ENCODE measurements at places on chromosomes 3 and 15.

GRCh38 chr15:45378149-45378912 is at the start of gene GATM:
Gene GATM (minus strand): TSS chr15:45378544. CDS start chr15:45378453, 91 bp downstream.
- peak; percentile 90 for DNase-seq

GRCh38 chr3:156727519-156728205 is 53.3 kb downstream of the TIPARP start:
- no peak for DNase-seq

DNA sequence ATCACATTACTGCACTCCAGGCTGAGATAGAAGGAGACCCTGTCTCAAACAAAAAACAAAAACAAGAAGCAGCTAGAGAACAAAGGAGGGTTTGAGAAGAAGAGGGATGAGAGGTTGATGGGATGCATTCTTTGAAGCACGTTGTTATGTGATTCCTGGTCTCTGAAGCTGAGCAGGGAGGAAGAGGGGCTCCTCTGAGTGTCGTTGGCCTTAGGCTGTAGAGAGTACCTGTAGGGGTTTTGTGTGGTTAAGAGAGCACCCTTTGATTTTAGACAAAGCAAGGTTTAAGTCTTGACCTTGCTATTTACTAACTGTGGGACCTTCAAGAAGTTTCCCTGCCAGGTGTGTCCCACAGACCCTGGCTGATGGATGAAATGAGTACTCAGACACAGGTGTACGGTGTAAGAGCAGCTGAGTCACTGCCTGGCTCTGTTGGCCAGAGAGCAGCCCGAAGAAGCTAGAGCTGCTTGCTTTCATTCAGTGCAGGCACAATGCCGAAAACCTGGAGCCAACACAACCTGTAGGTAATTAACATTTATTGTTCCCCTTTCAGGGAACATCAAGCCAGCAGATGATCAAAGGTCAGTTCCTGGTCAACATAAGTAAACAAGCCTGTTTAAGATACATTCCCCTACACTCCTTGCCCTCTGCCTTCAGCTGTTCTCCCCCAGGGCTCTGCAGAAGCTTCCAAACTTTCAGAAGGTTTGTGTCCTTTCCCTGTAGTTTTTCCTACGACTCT is 67.2 kb downstream of the LRRK1 start:
- DNase-seq: no peak

- DNase-seq: no peak
Observed at GRCh38 chr3:181362378-181362777, 349.3 kb upstream of the SOX2 start.

DNA sequence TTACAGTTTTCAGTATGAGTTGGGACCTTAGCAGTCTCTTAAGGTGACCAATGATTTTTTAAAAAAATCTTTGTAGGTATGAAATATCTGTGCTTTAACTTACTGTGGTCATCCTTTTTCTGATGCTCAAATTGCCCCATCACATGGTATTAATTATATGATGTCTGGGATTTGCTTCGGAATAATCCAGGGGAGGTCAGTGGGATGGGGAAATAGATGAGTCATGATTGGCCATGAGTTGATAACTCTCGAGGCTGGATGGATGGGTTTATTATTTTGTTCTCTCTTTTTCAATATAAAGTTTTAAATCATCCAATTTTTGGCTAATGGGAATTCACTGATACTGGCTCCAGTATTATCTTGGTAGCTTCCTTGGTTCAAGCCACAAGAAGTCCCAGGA is 370.3 kb upstream of the TPM1 start:
- DNase-seq: no peak

GRCh38 chr3:148631124-148631903 is 66.4 kb upstream of the AGTR1 start:
- no peak for DNase-seq

GRCh38 chr3:101963902-101964362 is 114.6 kb downstream of the NFKBIZ start:
- no peak for DNase-seq

- no peak for DNase-seq
Observed at GRCh38 chr3:52044869-52045619, 11.3 kb downstream of the DUSP7 start.

- no peak for DNase-seq
Observed at GRCh38 chr3:133996251-133996661, 33.5 kb downstream of the SLCO2A1 start.

DNA sequence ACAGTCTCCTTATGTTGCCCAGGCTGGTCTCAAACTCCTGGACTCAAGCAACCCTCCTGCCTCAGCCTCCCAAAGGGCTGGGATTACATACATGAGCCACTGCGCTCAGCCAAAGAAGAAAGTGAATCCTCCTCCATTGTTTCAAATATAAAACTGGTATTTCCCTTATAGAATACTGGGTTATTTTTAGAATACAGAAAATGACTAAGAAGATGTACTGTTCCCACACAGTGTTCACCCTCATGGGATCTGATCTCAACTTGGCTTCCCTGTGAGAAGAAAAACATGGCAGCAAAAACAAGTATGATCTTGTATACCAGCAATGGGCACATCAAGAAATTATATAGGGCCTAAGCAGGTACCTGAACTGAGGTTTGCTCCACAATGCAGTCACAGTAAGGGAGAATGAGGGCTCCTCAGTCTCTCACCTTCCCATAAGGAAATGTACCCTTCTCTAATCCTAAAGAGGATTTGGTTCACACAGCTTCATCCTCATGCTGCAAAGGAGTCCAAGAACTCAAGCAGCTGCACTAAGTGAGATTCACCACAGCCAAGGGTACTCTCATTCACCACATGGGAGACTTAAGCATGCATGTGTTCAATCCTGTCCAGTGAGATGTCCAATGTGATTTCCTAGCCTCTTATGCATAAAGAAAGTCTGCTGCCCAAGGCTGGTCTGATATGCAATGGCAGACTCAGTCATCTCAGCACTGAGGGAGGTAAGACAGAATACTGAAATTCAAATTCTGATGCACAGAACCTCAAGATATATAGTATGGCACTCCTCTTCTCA is 25.8 kb downstream of the USP4 start:
- DNase-seq: no peak

- DNase-seq: no peak
Observed at GRCh38 chr3:142022381-142022780, 127.0 kb downstream of the TFDP2 start.
